GF-D8 (cell line): ENCODE measurements at places on chromosomes 6 and 20.

- DNase-seq: no peak
These were observed 57.1 kb downstream of the GOPC start for GRCh38 chr6:117545161-117545595.

DNA sequence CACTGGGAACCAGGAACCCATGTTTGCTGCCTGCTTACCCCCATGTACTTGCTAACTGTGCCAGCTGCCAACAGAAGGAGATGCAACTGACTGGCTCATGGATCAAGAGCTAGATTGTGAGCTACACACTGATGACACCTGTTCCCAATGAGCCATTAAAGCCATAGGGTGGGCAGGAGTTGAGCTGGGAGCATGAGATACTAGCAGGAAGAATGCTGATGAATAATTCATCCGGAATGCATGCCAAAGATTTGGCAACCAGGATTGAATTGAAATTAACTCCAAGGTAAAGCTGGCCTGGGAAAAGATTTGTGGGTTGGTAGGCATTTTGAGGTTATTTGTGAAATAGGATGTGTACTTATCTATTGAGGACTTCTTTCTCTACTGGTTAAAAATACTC is 631.1 kb downstream of the KIF16B start:
- no peak for DNase-seq

- DNase-seq: no peak
These were observed 208.1 kb downstream of the SOX4 start for GRCh38 chr6:21801446-21802174.

GRCh38 chr20:21699216-21699508 is 6.3 kb upstream of the PAX1 start:
- no peak for DNase-seq

- DNase-seq: no peak
These were observed 367.2 kb downstream of the ARHGAP18 start for GRCh38 chr6:129342796-129343195.

GRCh38 chr20:59006864-59007664 is at the start of gene CTSZ:
CTSZ (minus strand) TSS chr20:59007254; CDS start chr20:59007128, 126 bp downstream.
- no peak for DNase-seq

DNA sequence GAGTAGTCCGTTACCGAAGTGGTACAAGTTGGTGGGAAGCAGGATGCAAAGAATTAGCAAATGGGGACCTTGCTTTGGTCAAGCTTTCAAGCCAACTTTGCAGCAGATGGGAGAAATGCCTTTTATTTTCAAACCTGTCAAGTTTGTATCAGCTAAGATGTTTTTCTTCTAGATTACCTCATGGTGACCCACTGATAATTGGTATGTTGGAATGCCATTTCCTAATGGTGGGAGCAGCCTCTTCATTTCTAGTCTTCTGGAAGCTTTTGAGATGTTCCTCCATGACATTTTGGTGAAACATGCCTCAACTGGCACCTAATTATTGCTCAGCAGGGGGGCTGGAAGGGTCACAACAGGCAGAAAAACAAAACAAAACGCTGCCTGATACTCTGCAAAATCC is 43.7 kb downstream of the ADNP start:
- DNase-seq: no peak

DNA sequence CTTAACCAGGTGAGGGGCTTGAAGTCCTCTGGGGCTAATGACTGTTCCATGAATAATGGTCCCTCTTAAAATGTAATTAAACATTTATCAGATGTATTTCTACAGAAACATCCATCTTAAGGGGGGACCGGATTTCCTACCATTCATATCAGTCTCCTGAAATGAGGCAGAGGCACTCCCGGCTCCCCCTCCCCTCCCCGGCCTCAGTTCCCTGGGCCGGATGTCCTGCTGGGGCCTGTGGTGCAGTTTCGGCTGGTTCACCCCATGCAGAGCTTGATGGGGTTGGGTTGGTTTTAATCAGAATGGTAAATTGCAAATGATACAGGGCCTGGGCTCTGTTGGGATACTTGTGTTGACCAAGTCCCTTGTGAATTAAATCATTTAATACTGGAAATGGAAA is 349.4 kb downstream of the PREX1 start:
- DNase-seq: no peak

DNA sequence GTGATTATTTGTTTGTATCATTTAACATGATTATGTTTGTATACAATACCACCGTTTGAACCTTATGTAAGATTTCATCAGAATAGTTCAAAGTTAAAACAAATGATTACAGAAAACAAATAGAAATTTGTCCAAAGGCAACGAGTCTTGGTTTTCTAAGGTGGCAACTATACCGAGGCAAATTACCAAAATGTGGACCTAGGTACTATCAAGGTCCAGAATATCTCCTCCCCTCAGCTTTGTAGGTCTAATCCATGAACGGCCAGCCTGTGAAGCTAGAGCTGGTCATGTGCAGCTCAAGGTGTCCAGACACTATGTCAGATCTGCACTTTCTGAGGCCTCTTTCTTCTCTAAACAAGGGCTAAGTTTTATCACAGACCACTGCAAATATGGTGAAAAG is 151.7 kb upstream of the BEND3 start:
- DNase-seq: no peak

DNA sequence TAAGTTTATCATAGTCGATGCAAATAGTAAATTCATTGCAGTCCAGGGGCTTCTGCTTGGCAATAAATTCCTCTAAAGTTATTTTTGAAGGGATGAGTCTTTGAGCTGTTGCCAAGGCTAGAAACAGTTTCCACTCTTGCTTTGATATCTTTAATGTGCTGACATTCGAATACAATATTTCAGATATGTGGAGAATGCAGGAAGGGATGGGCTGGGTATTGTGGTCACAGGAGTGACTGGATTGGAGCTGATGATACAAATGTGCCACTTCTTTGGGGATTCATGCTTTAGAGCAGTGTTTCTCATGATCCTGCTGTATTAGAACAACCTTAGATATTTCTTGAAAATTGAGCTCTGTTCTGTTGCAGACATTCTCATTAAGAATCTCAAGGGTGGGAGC is 139.0 kb downstream of the PRDM13 start:
- DNase-seq: no peak
